ENCODE measurements at places on chromosomes 7 and 10.

- DNase-seq: no peak
- H3K4me3 ChIP-seq: no peak overlapping the region
- no peaks in the 10 kb centered on the region for H3K27me3 ChIP-seq
These were observed 39.9 kb upstream of the HDAC9 start for GRCh38 chr7:18455606-18456005.

DNA sequence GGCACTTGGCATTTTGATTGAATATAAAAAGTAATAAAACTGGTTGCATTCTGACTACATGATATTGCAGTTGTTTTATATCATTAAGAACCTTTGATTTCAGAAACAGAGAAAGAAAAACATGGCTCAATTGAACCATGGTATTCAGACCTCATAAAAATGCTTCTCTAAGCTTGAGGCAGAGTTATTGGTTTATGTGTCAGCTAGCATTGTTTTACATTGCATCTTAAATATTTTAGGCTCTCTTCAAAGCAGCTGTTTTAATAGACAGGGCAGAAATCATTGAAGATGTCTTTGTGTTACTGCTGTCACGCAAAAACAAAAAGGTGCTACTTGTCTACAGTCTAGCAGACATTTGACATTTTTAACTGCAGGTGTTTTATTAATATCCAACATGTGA is 299.2 kb downstream of the EXOC4 start:
- H3K36me3 ChIP-seq: no peaks in the 10 kb centered on the region
- no peak overlapping the region for H3K4me3 ChIP-seq
- no peaks in the 10 kb centered on the region for H3K27me3 ChIP-seq
- DNase-seq: no peak
- no peak overlapping the region for H3K27ac ChIP-seq
- H3K4me1 ChIP-seq: no peaks in the 10 kb centered on the region

DNA sequence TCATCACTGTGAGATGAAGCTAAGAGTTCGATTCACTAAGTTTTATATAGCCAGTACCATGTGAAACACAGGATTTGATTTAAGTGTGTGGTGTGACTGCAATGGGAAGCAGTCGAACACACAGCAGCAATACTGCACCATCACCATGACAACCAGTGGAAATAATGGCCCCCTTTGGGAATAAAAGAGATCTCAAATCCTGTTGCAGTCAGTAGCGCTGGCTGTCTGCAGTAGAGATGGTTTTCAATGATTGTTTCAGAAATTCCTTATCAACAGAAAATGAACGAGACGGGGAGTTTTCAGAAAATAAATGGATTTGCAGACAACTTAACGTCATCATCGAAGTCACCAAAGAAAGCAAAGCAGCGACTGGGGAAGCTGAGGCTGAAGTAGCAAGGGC is 91.0 kb downstream of the PTPRE start:
- H3K36me3 ChIP-seq: no peaks in the 10 kb centered on the region
- no peaks in the 10 kb centered on the region for H3K4me1 ChIP-seq
- H3K27ac ChIP-seq: peak overlapping the region; percentile 84
- no peaks in the 10 kb centered on the region for H3K27me3 ChIP-seq

DNA sequence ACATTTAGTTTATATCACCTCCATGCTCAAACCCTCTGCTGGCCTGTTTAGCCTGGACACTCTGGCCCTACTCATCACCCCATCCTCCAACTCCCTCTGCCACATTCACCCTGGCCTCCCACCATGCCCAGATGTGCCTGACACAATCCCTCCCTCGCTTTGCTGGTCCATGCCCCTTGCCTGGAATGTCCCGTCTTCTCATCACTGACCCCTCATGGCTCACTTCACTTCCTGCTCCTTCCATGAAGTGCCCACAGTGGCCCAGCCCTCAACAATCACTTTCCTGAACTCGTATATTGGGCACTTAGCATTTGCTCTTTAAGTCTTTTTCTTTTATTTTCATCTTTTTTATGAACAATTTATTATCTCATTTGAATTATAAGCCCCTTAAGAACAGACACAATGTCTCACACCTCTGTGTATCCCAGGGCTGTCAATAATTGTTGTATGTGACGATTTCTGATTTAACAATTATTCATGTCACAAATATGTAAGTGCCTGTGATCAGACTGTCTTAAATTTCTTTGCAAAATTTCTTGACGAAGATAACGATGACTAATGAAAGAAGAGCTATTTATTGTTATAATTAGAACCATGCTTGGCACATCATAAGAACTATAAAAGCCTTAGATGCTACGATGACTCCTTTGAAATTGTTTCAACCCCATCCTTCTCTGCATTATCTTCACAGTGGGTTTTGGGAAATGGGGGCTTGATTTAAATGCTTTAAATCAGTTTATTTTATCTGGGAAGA is 209.9 kb upstream of the YAE1 start:
- no peaks in the 10 kb centered on the region for H3K27me3 ChIP-seq
- no peaks in the 10 kb centered on the region for H3K36me3 ChIP-seq
- DNase-seq: no peak
- no peak overlapping the region for H3K4me3 ChIP-seq
- H3K4me1 ChIP-seq: peaks cover 13% of the 10 kb centered on the region

- no peak overlapping the region for H3K4me3 ChIP-seq
- H3K27me3 ChIP-seq: no peaks in the 10 kb centered on the region
- DNase-seq: no peak
These were observed 258.6 kb upstream of the TCERG1L start for GRCh38 chr10:131569851-131570715.

DNA sequence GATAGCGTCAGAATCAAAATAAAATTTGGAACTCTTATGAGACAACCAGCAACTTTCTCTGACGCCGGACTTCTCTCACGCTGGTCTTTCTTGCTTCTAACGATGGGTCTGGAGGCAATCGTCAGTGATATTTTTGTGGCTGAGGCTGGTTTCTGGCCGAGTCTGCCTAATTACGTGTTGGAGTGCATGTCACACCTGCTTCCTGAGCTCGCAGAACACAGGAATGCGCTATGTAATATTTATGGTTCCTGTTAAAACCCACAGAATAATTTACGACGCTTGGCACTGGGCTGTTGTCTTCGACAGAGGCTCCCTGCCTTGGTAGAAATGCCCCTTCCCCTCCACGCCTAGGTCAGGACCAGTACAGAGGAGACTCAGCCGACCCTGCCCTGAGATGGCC is 64.9 kb downstream of the NPTX2 start:
- DNase-seq: no peak
- H3K27me3 ChIP-seq: no peaks in the 10 kb centered on the region
- H3K4me3 ChIP-seq: no peak overlapping the region
- H3K4me1 ChIP-seq: no peaks in the 10 kb centered on the region
- no peak overlapping the region for H3K27ac ChIP-seq

DNA sequence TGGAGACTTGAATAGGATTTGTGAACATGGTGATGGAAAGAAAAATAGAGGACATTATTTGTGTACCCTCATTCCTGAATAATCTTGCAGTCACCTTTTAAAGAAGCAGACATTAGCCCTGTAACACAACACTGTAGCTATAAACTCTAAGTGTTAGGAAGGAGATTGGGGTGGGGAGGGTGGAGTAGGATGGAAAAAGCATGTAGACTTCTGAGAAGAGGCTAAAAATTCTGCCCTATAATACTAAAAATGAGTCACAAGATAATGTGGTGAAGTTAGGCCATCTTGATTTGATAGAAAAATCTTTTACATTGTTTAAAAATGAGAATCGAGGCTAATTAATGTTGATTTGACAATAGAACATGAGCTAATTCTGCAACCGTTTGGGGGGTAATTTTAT is 128.8 kb downstream of the LCOR start:
- DNase-seq: no peak
- H3K36me3 ChIP-seq: no peaks in the 10 kb centered on the region
- H3K27ac ChIP-seq: no peak overlapping the region
- H3K27me3 ChIP-seq: no peaks in the 10 kb centered on the region

DNA sequence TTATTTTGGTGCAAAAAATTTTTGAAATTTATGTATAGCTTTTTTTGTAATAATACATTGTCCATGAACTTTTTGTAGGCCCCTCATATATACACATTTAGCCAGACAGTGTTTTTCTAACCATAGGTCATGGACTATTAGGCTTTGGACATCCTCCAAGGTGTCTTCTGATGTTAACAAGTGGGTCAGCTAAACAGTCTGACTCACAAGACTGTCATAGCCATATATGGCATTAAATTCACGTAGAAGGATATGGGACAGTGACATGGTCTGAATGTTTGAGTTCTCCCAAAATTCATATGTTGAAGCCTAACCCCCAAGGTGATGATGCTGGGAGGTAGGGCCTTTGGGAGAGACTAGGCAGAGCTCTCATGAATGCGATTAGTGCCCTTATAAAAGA is 14.0 kb upstream of the NUB1 start:
- no peaks in the 10 kb centered on the region for H3K36me3 ChIP-seq
- no peak overlapping the region for H3K27ac ChIP-seq
- H3K4me3 ChIP-seq: no peak overlapping the region
- DNase-seq: no peak
- H3K27me3 ChIP-seq: no peaks in the 10 kb centered on the region

DNA sequence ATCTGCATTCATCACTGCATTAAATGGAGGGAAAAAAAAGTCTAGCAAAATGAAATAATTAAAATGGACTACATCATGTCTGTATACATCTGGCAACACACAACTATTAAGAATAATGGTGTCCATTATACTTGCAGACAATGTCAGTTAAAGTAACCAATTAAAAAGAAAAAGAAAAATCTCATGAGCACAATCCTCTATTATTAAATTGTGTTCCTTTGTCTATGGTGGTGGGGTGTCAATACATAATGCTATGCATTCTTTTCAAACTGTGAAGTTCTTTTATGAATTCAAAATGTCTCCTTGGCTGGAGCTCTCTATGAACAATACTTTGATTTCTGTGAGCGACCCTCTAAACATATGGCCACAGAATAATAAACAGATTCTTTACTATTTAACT is 63.5 kb downstream of the NRP1 start:
- peak overlapping the region; percentile 24 for H3K27ac ChIP-seq
- no peaks in the 10 kb centered on the region for H3K27me3 ChIP-seq

DNA sequence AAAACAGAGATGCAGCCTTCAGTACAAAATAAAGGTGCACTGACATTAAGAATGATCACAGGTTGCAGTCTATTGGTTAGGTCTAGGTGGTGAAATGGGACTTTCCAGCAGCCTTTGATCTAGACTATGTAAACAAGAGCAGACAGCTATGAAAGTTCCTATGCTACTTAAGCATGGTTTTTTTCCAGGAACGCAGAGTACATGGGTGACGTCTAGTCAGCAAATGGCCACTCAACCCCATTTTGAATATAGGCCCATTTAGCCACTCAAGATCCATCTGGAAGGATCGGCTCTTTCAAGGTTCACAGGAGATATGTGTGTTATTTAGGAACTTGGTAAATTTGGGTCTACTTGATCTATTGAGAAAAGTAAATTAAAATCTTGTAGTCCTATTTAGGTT is 1424.6 kb upstream of the LRRTM3 start:
- no peaks in the 10 kb centered on the region for H3K27me3 ChIP-seq
- no peak overlapping the region for H3K27ac ChIP-seq
- H3K36me3 ChIP-seq: no peaks in the 10 kb centered on the region
- H3K4me3 ChIP-seq: no peak overlapping the region
- H3K4me1 ChIP-seq: no peaks in the 10 kb centered on the region
- no peak for DNase-seq

- H3K36me3 ChIP-seq: no peaks in the 10 kb centered on the region
- no peak for DNase-seq
- no peaks in the 10 kb centered on the region for H3K27me3 ChIP-seq
- H3K4me1 ChIP-seq: peaks cover 7% of the 10 kb centered on the region
These were observed 16.3 kb upstream of the THSD7A start for GRCh38 chr7:11848251-11848650.

GRCh38 chr10:112531421-112531820 is 84.4 kb downstream of the VTI1A start:
- H3K27me3 ChIP-seq: no peaks in the 10 kb centered on the region
- no peak overlapping the region for H3K4me3 ChIP-seq
- peak overlapping the region; percentile 32 for H3K27ac ChIP-seq
- no peaks in the 10 kb centered on the region for H3K36me3 ChIP-seq
- DNase-seq: no peak

DNA sequence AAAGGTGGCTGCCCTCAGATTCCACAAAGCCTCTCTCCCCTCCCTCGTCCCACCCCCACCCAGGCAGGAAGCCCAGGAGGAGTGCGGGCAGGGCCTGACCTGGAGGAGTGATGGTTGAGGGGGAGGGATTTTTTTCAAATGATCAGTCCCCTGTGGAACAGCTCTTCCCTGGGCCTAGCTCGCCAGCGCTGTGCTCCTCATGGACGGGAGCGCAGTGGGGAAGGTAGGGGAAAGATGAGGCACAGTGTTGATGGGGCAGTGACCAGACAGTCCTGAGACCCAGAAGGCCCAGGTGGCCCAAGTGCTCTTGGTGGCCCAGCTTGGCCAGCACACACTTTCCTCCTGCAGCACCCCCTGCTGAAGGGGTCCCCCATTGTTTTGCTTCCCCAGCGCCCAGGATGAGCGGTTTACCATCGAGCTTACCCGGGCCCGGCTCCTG is 8.5 kb downstream of the SAP25 start:
- H3K4me1 ChIP-seq: peaks cover 6% of the 10 kb centered on the region
- DNase-seq: no peak
- no peak overlapping the region for H3K27ac ChIP-seq
- H3K27me3 ChIP-seq: no peaks in the 10 kb centered on the region
- no peak overlapping the region for H3K4me3 ChIP-seq

GRCh38 chr7:19107356-19108146 is 9.9 kb downstream of the TWIST1 start:
- H3K4me3 ChIP-seq: peak overlapping the region; percentile 44
- no peaks in the 10 kb centered on the region for H3K36me3 ChIP-seq
- DNase-seq: no peak
- no peaks in the 10 kb centered on the region for H3K27me3 ChIP-seq
- no peaks in the 10 kb centered on the region for H3K4me1 ChIP-seq
